ENCODE measurements at places on chromosomes 1 and 21.

- DNase-seq, result no peak
Measured at GRCh38 chr1:163528710-163529348, 207.1 kb downstream of the NUF2 start.

DNA sequence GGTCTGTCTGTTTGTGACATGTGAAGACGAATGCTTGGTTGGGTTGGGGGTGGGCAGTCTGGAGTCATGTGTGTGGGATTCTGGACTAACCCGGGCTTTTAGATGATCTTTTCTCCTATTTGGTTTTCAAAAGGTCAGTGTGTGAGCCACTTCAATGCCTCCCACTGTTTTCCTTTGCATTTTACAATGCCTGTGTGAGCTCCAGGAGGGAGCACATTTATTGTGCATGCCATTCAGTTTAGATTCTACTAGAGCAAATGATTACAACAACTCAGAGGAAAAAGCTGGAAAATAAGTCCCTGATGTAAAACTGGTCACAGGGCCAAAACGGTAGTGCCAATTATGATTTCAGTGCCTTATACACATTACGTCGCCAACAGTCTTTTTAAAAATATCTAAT, 90.9 kb downstream of the LYPLAL1 start:
- DNase-seq, result no peak

DNA sequence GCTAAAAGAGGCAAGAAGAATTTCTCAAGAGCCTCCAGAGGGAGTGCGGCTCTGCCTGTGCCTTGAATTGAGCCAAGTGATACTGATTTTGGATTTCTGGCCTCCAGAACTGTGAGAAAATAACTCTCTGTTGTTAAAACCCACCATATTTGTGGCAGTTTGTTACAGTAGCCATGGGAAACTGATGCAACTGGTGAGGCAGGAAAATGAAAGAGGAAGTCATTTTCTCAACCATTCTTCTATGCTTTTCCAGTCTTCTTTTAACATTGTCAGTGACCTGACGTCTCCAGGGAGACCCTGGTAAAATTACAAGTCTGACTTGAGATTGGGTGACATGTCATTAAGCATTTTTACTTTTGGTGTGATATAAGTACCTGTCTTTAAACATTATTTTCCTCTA, 5.8 kb downstream of the OR6P1 start:
- no peak for DNase-seq

DNA sequence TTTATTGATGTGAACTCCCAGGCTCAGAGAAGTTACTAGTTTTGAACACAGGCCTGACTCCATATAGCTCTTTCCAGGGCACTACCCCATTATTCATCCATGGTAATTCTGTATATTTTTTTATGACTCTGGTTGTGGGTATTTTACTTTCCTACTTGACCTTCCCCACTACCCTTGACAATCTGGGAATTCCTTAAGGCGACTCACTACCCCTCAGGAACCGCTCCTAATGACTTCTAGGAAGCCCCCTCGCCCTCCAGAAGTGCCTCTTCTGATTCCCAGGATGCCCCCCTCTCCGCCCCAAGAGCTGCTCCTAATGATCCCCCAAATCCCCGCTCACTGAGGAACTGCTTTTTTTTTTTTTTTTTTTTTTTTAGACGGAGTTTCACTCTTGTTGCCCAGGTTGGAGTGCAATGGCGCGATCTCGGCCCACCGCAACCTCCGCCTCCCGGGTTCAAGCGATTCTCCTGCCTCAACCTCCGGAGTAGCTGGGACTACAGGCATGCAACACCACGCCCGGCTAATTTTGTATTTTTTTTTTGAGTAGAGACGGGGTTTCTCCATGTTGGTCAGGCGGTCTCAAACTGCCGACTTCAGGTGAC, 972 bp upstream of the KDM4A start:
- no peak for DNase-seq

DNA sequence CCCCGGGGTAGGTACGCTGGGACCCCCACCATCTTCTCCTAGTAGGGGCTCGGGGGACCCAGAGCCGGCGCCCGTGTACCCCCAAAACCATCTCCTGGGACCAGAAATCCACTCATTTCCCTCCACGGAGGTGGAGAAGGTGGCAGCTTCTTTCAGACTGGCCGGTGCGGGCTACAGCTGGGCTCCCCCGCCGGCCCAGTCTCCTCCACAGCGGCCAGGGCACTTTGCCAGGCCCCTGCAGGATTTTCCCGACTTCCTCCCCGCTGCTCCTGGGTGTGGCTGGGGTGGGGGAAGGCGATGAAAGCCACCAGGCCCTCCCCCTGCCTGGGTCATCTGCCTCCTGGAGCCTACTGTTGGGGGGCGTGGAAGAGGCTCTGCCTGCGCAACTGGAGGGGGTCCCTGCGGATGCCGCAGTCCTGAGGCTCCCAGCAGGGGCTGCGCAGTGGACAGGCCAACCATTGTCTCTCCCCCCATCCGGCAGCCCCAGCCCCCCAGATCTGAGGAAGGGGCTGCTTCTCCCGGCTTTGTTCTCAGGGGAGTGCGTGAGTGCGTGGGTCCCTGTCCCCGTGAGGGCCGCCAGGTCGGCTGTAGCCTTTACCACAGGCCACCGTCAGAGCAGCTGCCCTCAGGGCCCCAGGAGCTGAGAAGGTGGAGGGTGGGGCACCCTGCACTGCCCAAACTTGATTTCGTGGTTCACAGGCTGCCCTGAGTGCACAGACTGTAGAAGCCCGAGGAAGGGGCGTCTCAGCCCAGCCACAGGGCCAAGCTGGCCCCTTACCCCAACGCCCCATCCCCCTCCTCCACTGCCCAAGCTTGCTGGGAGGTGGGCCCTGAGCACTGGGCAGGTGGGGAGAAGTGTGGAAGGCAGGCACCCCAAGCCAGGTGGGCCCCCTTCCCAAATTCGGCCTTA, 1.3 kb downstream of the AGRN start:
- DNase-seq, result no peak

DNA sequence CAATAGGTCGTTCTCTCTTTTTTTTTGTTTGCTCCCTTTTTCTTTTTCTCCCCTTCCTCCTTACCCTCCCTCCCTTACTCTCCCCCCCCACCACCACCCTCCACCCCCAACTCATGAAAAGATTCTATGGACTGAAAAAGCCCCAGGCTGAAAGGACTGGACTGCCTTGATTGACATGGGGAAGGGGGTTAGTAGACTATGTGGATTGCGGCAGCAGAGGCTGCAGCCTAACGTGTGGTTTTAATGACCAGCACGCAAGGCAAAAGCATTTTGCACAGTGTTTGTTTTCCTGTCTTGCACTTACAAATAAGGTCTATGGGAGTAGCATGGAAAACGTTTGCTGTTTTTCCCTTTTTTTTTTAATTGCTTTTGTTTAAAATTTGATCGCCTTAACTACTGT, 5.5 kb downstream of the ZBTB18 start:
- no peak for DNase-seq
